ENCODE measurements at places on chromosomes 4 and X.

- H3K36me3 ChIP-seq, result no peaks in the 10 kb centered on the region
- H3K27ac ChIP-seq, result no peak overlapping the region
- no peaks in the 10 kb centered on the region for H3K27me3 ChIP-seq
- DNase-seq, result no peak
- H3K4me3 ChIP-seq, result no peak overlapping the region
- no peaks in the 10 kb centered on the region for H3K4me1 ChIP-seq
Measured at GRCh38 chr4:142282870-142283431, 563.1 kb downstream of the INPP4B start.

DNA sequence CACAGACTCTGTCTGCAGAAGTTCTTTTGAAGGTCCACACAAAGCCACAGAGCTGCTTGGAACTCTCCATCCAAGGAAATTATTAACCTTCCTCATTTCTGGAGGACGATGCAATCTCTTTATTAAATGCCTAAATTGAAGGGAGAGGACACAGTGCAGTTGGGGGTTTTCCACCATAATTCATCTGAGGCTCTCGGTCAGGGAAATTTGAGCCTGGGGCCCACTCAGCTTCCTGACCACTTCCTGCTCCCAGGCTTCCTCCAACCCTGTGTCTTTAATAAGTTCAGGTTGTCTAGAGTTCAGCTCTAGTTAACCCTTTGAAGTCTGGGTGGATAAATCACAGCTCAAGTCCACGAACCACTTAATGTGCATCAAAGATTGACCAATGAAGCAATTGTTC lies 58.5 kb downstream of the PRPS1 start:
- H3K27ac ChIP-seq, result no peak overlapping the region
- H3K4me1 ChIP-seq, result no peaks in the 10 kb centered on the region
- H3K4me3 ChIP-seq, result no peak overlapping the region
- no peaks in the 10 kb centered on the region for H3K36me3 ChIP-seq
- no peaks in the 10 kb centered on the region for H3K27me3 ChIP-seq
- no peak for DNase-seq

- no peaks in the 10 kb centered on the region for H3K27me3 ChIP-seq
- DNase-seq, result no peak
- no peaks in the 10 kb centered on the region for H3K36me3 ChIP-seq
- H3K4me1 ChIP-seq, result no peaks in the 10 kb centered on the region
- H3K4me3 ChIP-seq, result no peak overlapping the region
Measured at GRCh38 chr4:149102765-149103164, 660.6 kb upstream of the NR3C2 start.

GRCh38 chr4:185518069-185518468 lies 17.2 kb downstream of the PDLIM3 start:
- no peaks in the 10 kb centered on the region for H3K36me3 ChIP-seq
- no peaks in the 10 kb centered on the region for H3K4me1 ChIP-seq
- no peak for DNase-seq
- no peaks in the 10 kb centered on the region for H3K27me3 ChIP-seq

GRCh38 chrX:9745417-9746115 lies 20.1 kb downstream of the GPR143 start:
- no peaks in the 10 kb centered on the region for H3K27me3 ChIP-seq
- no peaks in the 10 kb centered on the region for H3K4me1 ChIP-seq
- no peak overlapping the region for H3K27ac ChIP-seq
- no peak for DNase-seq

DNA sequence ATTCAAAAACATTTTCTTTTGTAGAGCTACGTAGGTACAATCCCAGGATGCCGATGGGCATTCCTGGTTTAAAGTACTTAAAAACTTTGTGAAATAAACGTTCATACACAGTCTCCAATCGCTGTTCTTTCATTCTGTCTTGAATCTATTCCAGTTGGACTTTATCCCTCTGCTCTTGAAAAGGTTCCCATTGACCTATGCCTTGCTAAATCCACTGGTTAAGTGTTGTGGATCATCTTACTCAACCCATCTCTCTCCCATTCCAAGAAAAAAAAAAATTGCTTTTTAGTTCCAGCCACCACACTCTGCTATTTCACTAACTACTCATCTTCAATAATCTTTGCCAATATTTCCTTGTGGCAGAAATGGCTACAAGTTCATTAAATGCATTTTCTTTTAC lies 542.3 kb upstream of the GRIA3 start:
- no peaks in the 10 kb centered on the region for H3K27me3 ChIP-seq
- no peak for DNase-seq
- no peaks in the 10 kb centered on the region for H3K4me1 ChIP-seq

DNA sequence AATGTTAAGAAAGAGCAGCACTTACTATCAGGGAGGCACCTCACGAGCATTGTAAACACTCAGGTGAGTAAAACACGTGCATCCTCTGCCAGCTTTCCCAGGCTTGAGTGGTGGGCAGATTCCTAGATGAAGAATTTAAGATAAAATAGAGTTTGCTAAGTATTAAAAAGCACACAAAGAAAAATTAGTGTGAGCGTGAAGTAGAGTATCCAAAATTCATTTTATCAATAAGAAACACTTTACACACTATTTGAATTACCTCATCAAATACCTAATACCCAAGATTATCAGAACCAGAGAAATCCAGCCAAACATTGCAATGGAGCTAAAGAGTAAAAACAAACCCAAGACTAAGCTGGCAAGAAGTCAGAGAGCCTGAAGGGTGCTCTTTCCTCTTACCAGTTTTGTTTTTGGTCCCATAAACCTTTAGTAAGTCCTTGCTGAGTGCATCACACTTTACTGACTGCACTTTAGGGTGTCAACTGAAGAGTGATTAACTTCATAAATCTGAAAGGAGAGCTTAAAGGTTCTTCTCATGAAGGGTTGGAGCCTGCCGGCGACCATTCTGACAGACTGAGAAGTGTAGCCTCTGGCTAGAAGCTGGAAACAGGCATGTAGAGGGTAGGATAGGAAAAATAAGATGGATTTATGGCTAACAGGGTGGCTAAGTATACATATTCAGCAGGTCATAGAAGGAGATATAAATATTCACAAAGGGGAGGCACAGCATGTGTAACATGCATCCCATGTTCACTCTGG lies 151.1 kb downstream of the SLC7A11 start:
- H3K27me3 ChIP-seq, result no peaks in the 10 kb centered on the region
- no peaks in the 10 kb centered on the region for H3K4me1 ChIP-seq
- H3K4me3 ChIP-seq, result no peak overlapping the region
- no peaks in the 10 kb centered on the region for H3K36me3 ChIP-seq
- DNase-seq, result no peak
- H3K27ac ChIP-seq, result no peak overlapping the region

DNA sequence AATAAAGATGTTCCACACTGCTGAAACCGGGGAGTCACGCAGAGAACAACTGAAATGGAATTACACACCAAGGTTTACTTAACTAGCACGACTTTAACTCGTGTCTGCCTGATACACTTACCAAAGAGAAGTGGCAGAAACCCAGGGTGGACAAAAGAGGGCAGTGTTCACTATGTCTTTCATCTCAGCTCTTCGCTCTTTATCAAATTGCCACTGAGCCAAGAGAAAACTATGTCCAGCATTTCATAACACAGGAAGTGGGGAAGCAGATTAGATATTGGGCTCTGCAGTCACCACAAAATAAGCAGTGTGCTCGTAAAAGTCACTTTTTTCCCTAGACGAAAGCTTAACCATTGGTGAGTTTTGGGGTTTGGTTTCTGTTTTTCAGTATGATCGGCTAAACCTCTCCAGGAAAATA lies 155.7 kb downstream of the CHIC2 start:
- no peaks in the 10 kb centered on the region for H3K27me3 ChIP-seq
- H3K4me3 ChIP-seq, result no peak overlapping the region
- H3K36me3 ChIP-seq, result no peaks in the 10 kb centered on the region
- peaks cover 3% of the 10 kb centered on the region for H3K4me1 ChIP-seq

- no peaks in the 10 kb centered on the region for H3K27me3 ChIP-seq
- no peaks in the 10 kb centered on the region for H3K4me1 ChIP-seq
- no peak overlapping the region for H3K4me3 ChIP-seq
Measured at GRCh38 chr4:48858130-48858529, 27.2 kb downstream of the OCIAD1 start.

DNA sequence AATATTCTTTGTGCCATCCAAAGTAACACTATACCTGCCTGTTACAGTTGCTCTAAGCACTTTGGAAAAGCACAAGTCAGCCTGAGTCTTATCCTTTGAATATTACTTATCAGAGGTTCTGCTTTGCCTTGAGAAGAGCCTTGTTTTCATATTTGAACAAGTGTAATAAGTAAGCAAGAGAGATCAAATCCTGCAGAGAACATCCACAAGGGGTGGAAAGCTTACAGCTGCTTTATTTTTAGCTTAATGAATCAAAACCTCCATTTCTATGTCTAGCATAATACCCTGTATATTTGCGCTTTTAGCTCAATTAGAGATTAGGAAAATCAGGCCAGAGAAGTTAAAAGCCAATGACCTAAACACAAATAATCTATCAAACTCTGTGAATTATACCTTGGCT lies 139.8 kb downstream of the CDS1 start:
- peaks cover 8% of the 10 kb centered on the region for H3K36me3 ChIP-seq
- H3K27me3 ChIP-seq, result no peaks in the 10 kb centered on the region
- no peak overlapping the region for H3K4me3 ChIP-seq
- DNase-seq, result no peak

DNA sequence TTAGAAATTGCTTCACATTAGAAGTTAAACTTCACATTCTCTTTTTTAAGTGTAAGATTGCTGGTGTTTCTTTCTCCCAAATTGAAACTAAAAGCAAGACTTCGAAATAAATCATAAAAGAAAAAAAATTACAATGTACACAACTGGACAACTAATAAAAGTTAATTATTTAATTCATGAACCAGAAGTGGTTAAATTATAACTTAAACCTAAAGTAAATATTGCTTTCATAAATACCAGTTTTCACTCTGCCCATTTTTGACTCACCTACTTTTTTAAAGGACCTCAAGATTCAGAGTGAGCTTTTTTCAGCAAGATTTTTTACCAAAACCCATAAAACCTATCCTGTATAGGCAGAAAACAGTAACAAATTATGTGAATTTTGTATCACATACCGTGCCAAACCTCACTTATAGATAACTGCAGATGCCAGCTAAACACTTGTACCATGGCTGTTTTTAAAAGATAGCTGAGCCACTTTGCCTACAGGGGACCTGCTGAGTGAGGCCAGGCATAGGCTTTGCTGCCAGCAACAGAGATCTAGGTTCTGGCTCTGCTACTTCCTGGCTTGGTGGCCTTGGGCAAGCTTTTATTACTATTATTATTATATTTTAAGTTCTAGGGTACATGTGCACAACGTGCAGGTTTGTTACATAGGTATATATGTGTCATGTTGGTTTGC lies 259.8 kb downstream of the NR3C2 start:
- DNase-seq, result no peak
- H3K4me1 ChIP-seq, result no peaks in the 10 kb centered on the region
- H3K4me3 ChIP-seq, result no peak overlapping the region
- no peaks in the 10 kb centered on the region for H3K36me3 ChIP-seq
- no peak overlapping the region for H3K27ac ChIP-seq
- no peaks in the 10 kb centered on the region for H3K27me3 ChIP-seq

- no peaks in the 10 kb centered on the region for H3K4me1 ChIP-seq
- no peaks in the 10 kb centered on the region for H3K36me3 ChIP-seq
- H3K27me3 ChIP-seq, result no peaks in the 10 kb centered on the region
- no peak overlapping the region for H3K4me3 ChIP-seq
Measured at GRCh38 chrX:148599404-148599803, 99.0 kb downstream of the AFF2 start.

GRCh38 chrX:131271274-131271673 lies 17.8 kb downstream of the IGSF1 start:
- no peak for DNase-seq
- H3K36me3 ChIP-seq, result no peaks in the 10 kb centered on the region
- H3K4me1 ChIP-seq, result no peaks in the 10 kb centered on the region
- H3K27me3 ChIP-seq, result no peaks in the 10 kb centered on the region

DNA sequence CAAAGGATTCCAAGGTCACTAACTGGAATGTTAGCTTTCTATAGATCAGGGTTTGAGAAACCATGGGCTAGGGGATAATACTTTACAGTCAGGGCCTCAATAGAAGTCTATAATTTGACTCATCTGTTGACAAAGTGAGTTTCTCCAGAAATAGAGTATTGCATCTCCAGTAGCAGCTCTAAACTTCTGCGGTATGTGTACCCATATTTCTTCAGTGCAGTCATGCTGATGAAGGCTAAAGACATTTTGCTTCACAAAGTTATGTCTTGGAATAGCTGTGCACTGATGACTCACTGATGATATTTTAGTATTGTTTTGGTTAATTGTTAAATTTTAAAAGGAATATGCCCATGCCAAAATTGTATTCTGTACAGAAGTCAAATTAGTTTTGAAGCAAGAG lies 464.9 kb upstream of the AMOT start:
- H3K4me1 ChIP-seq, result no peaks in the 10 kb centered on the region
- DNase-seq, result no peak
- no peaks in the 10 kb centered on the region for H3K36me3 ChIP-seq
- H3K27ac ChIP-seq, result no peak overlapping the region

DNA sequence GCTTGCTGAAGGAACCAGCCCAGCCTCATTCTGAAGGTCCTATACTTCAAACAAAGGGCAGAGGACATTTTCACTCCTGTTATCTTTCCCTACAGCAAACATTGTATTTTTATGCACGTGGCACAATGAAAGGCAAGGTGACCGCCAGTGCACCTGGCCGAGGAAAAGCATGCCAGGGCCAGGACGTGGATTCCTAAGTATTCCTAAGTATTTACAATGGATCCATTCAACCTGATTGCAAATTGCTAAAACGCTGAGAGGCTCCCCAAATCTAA lies 127.9 kb upstream of the FTHL17 start:
- no peaks in the 10 kb centered on the region for H3K4me1 ChIP-seq
- H3K36me3 ChIP-seq, result no peaks in the 10 kb centered on the region
- H3K4me3 ChIP-seq, result no peak overlapping the region
- no peak overlapping the region for H3K27ac ChIP-seq
- DNase-seq, result no peak
- no peaks in the 10 kb centered on the region for H3K27me3 ChIP-seq

DNA sequence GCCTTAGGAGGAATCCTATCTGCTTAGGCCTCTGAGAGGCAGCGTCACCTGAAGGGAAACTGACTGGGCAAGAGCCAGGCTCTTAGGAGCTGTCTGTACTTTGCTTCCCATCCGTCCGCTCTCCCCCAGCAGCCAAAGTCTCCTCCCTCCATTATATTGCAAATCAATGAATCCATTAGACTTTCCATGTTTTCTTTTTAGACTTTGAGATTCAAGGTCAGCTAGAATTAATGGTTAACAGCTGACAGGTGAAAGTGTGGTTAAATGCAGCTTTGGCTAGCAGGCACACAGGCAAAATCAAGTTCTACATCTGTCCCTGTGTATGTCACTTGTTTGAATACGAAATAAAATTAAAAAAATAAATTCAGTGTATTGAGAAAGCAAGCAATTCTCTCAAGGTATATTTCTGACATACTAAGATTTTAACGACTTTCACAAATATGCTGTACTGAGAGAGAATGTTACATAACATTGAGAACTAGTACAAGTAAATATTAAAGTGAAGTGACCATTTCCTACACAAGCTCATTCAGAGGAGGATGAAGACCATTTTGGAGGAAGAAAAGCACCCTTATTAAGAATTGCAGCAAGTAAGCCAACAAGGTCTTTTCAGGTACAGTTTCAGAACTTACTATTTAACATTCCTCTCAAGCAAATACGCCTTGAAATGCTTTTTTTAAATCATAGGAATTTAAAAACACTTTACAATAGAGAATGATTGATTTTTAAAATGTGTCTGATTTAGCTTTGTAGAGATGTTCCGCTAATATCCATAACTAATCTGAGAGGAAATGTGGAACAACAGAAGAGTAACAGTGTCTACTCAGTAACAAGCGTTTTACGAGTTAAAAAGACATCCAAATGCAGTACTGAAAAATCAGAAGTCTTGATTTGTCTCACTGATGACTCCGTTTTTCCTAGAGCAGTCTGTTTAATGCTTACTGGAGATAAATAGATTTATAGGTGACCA lies at the start of gene F11:
F11 (plus strand) TSS at position 507 of the 970 bp plus-strand sequence. CDS start 948 bp downstream, outside the sequence.
- no peak within 1 kb of the TSS for H3K4me3 ChIP-seq
- no peak for DNase-seq
- peak within 1 kb of the TSS; percentile 11 for H3K27ac ChIP-seq
- H3K27me3 ChIP-seq, result no peaks in the 10 kb centered on the region
- no peaks in the 10 kb centered on the region for H3K36me3 ChIP-seq
- H3K4me1 ChIP-seq, result peaks cover 9% of the 10 kb centered on the region
